ENCODE measurements at places on chromosomes 16 and 17.

DNA sequence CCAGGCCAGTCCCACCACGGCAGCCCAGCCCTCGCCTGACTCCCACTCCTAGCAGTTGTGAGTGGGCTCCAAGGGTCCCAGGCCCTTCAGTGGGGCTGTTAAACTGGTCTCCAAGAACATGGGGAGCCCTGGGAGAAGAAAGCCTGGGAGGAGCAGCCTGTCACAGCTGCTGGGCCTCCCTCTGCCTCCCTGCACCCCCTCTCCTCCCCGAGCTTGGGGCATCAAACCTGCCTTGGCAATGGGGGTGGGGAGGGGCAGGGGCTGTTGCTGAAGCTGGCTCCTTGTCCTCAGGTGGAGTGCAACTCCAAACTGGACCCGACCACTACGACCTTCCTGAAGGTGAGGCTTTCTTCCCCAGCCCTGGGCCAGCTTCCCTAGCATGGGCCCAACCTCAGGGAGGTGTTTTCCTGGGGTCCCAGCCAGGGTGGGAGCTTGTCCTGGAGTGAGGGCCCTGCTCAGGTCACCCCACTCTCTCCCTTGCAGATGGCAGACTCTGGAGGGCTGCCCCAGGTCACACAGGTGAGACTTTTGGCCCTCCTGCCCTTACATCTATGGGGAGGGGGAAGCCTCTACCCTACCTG, 6.6 kb upstream of the SETD6 start:
- DNase-seq, result no peak

- no peak for DNase-seq
These were observed 71.7 kb upstream of the PMFBP1 start for GRCh38 chr16:72243621-72244020.

DNA sequence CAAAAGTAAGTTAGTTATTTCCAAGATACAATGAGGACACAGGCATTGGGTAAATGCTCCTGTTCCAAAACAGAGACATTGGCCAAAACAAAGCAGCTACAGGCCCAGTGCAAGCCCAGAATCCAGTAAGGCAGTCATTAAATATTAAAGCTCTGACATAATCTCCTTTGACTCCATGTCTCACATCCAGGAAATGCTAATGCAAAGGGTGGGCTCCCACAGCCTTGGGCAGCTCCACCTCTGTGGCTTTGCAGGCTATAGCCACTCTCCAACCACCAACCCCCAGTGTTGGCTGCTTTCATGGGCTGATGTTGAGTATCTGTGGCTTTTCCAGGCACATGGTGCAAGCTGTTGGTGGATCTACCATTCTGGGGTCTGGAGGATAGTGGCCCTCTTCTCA, 733.4 kb upstream of the SOX9 start:
- no peak for DNase-seq

DNA sequence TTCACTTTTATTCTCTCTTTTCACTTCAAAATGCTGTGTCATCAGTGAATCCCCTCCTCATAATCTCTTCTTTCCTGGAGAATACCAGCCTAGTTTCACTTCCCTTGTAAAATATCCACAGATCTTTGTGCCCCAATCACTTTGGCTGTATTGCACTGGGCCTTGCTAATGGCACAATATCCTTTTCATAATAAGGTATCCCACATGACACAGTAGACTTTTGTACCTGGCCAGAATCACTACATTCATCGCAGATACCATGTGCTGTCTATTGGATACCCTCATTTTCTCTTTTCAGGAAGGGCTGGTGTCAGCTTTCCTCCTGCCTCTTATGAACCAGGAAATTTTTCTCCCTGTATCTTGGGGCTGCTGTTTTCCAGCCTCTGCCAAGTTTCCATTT, 25.7 kb upstream of the TOX3 start:
- no peak for DNase-seq

DNA sequence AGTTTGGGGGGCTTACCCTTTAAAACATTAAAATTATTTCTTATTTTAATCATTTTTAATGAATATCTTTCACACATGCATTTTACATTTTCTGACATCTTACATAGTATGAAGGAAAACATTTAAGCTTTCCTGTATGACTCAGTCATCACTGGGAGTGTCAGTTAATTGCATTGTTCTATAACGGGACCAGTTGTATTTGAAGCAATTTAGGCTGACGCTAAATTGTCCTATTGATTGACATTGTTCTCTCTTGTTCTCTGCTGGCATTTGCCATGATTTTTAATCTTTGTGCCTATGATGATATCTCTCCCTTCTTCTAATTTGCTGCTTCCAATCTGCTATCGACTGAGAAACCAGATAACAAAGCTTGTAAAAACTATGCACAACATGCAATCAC, 190.5 kb upstream of the PIRT start:
- no peak for DNase-seq

GRCh38 chr17:44071772-44072171, 1.2 kb downstream of the G6PC3 start:
- DNase-seq, result no peak

Data from germinal center (tissue), 1 donor.